ENCODE measurements at places on chromosomes 2 and 18.

DNA sequence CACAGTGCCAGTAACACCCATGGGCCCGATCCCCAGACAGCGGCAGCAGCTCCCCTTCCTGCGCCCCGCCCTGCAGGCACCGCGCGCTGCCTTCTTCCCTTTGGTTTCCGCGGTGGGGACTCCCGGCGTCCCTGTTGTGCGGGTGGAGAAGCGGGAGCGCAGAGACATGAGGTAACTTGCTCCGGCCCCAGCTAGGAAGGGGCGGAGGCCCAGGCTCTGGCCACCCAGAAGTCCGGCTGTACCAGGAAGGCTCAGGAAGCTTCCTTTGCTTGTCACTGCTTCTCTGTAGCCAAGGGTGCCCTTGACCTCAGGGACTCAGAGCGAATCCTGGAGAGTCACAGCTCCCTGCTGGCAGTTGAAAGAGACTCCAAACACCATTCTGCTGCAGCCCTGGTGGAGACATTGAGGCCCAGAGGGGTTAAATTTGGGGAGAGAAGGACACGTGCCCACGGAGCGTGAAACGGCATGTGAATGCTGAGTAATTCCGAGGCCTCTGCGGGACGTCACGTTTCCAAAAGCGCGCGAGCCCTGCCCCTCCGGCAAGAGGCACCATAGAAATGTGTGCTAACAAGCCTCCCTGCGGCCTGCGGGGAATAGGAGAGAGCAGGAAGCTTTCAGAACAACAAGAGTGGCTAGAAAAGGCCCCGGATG lies 6.7 kb upstream of the ADCY3 start:
- DNase-seq = peak; percentile 46

GRCh38 chr2:21291426-21291825 lies 167.7 kb downstream of the TDRD15 start:
- DNase-seq = no peak

DNA sequence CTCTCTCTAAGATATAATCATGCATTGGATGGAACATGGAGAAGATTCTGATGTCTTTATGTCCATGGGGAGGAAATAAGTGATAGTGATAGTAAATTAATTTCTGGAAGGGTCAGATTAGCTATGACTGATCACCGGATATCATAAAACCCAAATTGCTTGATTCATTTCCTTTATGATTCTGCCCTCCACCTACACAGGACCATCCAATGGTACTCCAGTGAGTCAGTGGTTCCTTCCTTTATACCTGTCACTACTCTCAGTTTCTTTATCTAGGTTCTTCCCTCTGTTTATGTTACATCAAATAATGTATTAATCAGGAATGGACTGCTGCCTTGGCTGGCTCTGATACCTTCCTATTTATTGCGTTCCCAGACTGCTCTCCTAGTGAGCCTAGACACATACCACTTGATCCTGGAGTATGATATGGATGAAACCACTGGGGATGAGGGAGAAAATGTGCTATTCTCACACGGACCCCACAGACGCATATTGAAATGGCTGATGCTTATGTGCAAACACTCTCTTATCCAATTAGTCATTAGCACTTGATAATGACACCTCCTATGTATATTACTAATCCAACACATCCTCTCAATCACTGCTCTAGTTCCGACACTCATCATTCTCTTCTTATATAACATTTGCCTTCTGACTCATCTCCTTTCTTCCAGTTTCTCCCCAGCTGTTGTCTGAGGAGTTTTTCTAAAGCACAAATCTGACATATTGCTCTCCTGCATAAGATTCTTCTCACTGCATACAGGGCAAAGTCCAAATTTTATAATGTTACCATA lies 315.6 kb downstream of the INSIG2 start:
- no peak for DNase-seq

DNA sequence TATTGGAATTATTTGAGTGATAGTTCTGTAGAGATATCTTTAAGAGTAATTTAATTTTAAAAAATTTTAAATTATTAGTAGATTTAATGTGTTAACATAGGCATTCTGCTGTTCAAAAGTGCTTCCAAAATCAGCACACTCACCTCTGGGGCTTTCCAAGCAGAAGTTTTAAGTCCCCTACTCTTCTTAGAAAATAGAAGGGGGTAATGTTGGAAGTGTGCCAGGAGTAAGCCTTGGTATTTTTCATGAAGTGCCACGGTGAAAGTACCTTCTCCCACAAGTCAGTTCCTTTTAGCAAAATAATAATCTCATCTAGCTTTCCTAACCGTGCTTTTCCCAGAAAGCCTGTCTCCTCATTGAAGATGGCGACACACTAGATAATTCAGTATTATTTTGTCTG lies 3.9 kb upstream of the TNFRSF11A start:
- no peak for DNase-seq

- DNase-seq = no peak
Observed at GRCh38 chr2:223523551-223524001, 78.6 kb downstream of the SCG2 start.

DNA sequence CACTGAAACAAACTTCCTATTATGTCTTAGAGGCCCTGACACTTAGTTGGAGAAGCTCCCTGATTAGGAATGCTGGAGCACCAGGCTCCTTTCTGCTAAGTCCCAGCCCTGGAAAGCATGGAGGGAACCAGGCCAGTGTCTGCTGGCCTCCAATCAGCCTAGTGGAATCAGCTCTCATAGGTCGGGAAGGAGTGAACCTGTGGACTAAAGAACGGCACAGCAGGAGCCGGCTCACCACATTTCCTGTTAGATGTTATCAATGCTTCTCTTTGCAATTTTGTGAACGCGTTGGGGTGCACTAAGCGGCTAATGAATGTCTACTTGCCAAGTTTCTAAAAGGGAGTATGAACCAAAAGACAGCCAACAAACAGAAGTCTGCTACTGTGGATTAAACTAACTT lies 296.6 kb downstream of the NAPG start:
- DNase-seq = no peak

DNA sequence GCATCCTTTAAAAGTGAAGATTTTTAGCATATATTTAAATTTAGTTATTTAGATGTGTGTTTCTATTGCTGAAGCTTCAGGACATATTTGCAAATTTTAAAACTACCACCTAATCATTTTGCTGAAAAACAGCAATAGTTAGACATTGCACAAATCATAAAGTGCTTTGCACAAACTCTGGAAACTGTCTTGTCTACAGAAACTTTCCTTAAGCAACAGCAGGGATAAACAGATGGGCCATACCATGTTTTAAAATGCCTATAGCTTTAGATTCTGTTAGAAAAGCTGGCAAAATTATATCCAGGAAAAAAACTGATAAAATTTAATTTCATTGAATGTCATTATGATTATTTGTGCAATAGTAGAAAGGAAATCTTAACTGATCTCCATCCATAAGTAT lies 1313.9 kb upstream of the ACVR2A start:
- no peak for DNase-seq

DNA sequence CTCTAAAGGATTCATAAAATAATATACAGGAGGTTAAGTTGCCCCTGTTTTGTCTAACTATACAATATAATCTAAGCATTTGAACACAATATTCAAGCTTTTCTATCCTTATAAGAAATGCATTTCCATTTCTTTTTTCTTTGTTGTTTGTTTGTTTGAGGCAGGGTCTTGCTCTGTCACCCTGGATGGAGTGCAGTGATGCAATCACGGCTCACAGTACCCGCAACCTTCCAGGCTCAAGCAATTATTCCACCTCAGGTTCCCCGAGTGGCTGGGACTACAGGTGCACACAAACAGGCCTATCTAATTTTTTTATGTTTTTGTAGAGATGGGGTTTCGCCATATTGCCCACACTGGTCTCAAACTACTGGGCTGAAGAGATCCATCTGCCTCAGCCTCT lies 307.8 kb downstream of the ZNF804A start:
- DNase-seq = no peak
